ENCODE measurements at places on chromosomes 2 and 18.

DNA sequence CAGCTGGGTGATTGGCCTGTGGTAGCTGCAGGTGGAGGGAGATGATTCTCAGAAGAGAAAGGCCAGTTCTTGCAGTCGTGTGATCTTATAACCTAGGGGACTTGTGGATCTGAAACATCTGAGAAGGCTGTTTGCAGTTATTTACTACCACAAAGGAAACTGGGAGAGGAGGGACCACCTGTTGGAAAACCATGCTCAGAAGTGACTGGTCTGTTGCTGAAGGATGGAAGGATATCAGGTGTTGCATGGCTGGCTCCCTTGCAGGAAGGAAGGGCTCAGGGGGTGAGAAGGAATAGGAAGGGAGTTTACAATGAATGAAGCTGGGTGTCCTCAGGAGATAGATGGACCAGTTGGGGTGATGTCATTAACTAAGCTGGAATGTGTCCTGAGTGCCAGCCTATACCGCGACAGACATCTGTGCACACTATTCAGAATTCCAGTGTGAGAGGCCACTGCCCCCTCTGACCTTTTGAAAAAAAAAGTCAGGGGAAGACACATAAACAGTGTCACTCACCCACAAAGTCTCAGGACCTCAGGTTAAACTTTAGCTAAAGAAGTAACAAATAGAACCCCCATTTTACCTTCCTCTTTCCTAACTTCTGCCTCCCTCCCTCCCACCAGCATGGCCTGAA lies 17.5 kb downstream of the IGFBP2 start:
- no peak for DNase-seq

DNA sequence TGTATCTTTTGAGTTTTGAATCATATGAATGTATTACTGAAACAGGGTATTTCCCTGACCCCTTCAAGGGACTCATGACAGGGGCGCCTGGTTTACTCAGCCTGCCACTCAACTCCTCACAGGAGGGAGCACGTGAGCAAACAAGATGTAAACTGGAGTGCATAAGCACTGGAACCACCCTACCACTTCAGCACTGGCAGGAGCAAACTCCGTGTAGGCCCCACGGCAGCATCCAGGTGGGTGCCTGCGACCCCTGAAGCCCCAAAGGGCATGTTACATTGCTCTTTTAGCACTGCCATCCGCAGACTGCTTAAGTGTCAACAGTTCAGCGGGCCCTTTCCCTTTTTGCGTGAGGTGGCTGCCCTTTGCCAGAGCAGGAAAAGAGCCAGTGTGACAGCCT lies 8.2 kb upstream of the DAPL1 start:
- no peak for DNase-seq

DNA sequence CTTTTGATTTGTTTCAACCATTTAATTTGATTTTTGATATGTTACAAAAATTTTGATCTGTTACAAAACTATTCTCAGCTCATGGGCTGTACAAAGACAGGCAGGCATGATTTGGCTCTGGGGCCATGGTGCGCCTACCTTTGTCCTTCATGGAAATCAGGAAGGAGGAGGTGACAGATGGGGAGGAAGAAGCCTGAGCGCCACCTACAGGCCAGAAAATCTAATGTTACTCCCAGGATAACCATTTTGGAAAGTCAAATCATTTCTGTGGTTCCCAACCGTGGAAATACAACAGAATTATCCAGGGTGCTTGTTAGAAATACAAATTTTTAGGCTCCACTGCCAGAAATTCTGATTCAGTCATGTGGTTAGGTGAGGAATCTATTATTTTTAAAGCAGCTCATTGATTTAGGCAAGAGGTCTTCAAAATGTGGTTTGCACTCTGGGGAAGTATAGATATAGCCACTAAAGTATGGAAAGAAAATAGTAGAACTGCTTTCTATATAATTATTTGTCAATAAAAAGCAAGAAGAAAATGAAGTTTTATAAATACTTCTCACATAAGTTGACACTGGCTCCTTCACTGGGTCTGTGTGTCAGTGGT lies 93.9 kb downstream of the EVA1A start:
- no peak for DNase-seq

- DNase-seq = no peak
Measured at GRCh38 chr18:48866028-48866733, 84.6 kb downstream of the SMAD7 start.

DNA sequence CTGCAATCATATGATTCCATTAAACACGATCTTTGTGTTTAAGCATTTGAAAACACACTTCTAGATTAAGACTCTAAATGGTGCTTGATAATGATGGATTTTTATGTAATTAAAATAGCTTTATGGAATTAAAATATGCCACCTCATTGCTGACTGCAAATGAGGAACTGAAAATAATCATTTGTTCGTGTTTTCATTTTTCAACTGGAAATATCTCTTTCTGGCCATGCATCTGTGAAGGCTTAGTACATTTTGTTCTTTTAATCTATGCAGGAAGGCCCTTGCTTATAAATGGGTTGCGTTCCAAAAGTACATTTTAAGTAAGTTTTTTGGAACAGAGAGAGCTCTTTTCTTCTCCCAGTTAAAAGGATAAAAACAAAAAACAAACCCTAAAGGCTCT lies 125.5 kb downstream of the MC4R start:
- DNase-seq = no peak

DNA sequence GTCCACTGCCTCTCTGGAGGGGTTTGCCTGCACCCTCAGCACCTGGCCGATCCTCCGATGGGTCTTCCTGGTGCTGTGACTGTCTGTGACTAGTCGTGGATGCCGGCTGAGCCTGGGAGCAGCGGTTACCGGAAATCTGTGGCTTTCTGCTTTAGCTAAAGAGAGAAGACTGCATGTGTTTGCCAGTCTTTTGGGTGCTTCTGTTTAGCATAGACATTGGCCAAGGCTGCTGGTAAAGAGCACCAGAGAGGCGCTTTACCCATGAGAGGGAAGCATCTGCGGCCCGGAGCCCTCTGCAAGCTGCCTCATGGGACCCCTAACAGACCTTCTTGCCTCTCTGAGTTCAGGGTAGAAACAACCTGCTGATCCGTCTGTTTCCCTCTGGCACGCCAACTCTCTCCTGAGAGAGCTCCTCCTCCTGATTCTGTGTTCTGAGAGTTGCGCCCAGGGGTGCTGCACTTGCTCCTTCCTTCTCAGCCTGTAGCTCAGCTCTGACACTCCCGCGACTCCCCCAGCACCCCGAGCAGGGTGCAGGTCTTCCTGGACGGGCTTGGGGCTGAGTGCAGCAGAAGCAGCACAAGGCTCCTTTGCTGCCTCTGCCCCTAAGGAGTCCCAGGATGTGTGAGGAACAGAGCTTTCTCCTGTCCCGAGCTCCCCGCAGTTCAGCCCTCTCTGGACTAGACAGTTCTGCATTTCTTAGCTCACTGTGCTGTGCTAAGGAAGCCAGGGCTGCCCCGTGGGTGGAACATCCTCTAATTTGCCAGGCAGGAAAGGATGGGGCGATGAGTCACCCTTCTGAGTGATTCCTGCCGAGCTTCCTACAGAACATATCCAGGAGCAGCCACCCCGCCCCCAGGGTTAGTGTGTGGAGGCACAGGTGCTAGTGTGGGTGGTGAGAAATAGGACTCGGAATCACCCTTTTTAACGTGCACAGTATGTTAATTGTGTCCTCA lies 203.2 kb downstream of the SH3RF3 start:
- DNase-seq = peak; percentile 56

GRCh38 chr2:85164145-85164569 lies 31.0 kb downstream of the TCF7L1 start:
- no peak for DNase-seq

DNA sequence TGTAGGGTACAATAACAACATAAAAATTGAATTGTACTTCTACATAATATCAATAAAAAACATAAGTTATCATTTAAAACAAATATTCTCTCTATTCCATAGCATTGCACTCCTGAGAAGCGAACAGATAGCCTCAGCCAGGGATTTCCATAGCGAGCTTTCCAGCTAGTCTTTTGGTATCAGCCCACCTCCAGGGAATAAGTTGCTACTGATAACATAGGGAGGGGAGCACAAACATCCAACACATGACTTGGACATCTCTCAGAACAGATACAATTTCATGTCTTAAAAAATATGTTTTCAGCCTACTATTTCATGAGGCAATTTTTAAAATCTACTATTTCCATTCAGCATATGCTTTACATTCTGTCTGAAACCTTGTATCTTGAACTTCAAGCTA lies 804.4 kb upstream of the RAB6C start:
- no peak for DNase-seq

GRCh38 chr2:28102455-28102874 lies 211.9 kb downstream of the BABAM2 start:
- peak; percentile 26 for DNase-seq

DNA sequence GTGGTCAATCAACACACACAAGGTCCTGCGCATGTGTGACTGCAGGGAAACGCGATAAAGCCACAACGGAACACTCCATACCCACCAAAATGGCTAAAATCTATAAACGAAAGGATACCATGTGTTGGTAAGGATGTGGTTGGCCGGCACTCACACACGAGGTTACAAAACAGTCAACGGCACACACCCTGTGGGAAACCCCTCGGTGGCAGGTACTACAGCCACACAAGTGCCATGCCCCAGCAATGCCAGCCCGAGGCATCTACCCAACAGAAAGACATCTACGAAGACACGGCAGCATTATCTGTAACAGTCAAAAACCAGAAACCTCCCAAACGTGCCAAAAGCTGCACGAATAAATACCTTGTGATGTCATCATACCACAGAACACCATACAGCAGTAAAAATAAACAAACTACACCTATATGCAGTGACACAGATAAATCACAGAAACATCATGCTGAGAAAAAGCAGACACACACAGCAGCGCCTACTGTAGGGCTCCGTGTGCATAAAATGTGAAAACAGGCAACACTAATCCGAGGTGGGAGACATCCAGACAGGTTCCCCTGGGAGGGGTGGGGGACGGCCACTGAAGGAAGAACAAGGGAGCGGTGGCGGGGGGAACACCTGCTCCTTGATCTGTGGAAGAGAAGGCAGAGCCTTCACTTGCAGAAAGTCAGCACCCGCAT lies 36.7 kb downstream of the HDAC4 start:
- DNase-seq = peak; percentile 78

DNA sequence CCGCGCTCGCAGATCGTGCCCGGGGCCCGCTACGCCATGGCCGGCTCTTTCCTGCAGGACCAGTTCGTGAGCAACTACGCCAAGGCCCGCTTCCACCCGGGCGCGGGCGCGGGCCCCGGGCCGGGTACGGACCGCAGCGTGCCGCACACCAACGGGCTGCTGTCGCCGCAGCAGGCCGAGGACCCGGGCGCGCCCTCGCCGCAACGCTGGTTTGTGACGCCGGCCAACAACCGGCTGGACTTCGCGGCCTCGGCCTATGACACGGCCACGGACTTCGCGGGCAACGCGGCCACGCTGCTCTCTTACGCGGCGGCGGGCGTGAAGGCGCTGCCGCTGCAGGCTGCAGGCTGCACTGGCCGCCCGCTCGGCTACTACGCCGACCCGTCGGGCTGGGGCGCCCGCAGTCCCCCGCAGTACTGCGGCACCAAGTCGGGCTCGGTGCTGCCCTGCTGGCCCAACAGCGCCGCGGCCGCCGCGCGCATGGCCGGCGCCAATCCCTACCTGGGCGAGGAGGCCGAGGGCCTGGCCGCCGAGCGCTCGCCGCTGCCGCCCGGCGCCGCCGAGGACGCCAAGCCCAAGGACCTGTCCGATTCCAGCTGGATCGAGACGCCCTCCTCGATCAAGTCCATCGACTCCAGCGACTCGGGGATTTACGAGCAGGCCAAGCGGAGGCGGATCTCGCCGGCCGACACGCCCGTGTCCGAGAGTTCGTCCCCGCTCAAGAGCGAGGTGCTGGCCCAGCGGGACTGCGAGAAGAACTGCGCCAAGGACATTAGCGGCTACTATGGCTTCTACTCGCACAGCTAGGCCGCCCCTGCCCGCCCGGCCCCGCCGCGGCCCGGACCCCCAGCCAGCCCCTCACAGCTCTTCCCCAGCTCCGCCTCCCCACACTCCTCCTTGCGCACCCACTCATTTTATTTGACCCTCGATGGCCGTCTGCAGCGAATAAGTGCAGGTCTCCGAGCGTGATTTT lies 7.6 kb downstream of the TBR1 start:
- DNase-seq = no peak

- no peak for DNase-seq
Measured at GRCh38 chr2:110732422-110733413, at the start of gene ACOXL. Gene ACOXL (plus strand): TSS chr2:110732573. CDS start chr2:110768390, 35,817 bp downstream.

DNA sequence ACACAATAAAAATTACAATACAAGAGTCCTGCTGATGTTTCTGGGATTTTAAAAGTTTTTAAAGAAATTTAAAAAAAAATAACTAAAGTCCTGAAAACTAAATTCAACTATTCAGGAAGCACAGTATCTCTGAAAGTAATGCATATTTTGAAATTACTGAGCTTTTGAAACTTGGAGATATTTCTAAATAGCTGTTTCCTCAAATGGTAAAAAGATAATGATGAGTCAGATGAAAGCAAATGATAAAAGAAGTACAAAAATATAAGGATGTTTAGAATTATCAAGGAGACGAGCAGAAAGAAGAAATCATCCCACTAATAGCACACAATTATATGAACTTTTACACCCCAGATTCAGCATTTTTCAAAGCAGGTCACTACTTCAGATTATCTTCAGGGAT lies 90.2 kb upstream of the SLC25A52 start:
- no peak for DNase-seq

GRCh38 chr2:149686136-149687051 lies 98.8 kb upstream of the MMADHC start:
- DNase-seq = no peak

GRCh38 chr2:235384624-235385023 lies 109.2 kb upstream of the AGAP1 start:
- DNase-seq = no peak

DNA sequence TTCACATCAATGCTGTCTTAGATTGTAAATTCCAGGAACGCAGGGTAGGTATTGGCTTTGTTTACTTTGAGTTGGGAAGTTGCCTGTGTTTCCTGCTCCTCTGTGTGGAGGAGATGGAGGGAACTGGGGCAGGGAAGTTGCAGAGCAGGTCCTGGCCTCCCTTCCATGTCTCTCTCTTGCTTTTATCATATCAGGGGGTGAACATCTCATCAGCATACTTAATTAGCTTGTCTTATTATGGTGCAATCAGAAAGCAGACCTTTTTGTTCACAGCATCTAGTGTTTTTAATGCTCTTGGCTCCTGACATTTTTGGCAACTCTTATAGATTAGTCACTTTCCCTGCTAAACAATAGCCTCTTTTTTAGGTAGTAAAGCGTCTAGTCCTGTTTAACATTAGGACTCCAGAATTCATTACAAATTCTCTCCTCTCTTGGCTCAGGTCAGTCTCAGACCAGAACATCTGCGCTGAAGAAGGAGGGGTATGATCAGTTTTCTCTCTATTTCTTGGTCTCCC lies 11.5 kb upstream of the DIPK1C start:
- no peak for DNase-seq

Measured in CD4-positive, CD25-positive, alpha-beta regulatory T cell (primary cell).